Uterine smooth muscle cell (primary cell): ENCODE measurements at places on chromosomes 7 and 10. TPM values are rescaled to one million over a fixed set of nuclear protein-coding genes. Genes with fewer than 3 reads are reported as not detected.

Gene GAD2
- total RNA-seq, result not detected in 2 replicates

Gene MYL10
- total RNA-seq, result not detected in 2 replicates

Gene ZNRF2
- 5.5 and 6.9 TPM in 2 replicates for total RNA-seq

Gene FAM221A
- total RNA-seq, result 2.0 and 2.4 TPM in 2 replicates

Gene HPS6
- 40.9 and 51.7 TPM in 2 replicates for total RNA-seq

Gene RNF148
- total RNA-seq, result 0.66 and 1.1 TPM in 2 replicates

Gene FAM20C
- total RNA-seq, result 35.9 and 44.6 TPM in 2 replicates

Gene ZNF680
- 9.5 and 12.9 TPM in 2 replicates for total RNA-seq

Gene SFTPA1
- under 0.01 TPM in 1 of 2 replicates, not detected in the other for total RNA-seq

Gene FRAT1
- 2.7 and 3.0 TPM in 2 replicates for total RNA-seq

Gene OR6V1
- total RNA-seq, result not detected in 2 replicates

Gene PDCD11
- 37.2 and 49.6 TPM in 2 replicates for total RNA-seq

Gene UCMA
- total RNA-seq, result not detected in 2 replicates

Gene LRRC72
- total RNA-seq, result not detected in 2 replicates

Gene TAC1
- total RNA-seq, result 0.33 and 0.75 TPM in 2 replicates

Gene LRMDA
- 0.55 and 0.87 TPM in 2 replicates for total RNA-seq

Gene PLEKHS1
- total RNA-seq, result not detected in 2 replicates

Gene RPEL1
- under 0.01 and 0.11 TPM in 2 replicates for total RNA-seq

Gene PKD1L1
- under 0.01 TPM in 2 replicates for total RNA-seq

Gene NKX6-2
- under 0.01 TPM in 1 of 2 replicates, not detected in the other for total RNA-seq

Gene TMEM270
- not detected in 2 replicates for total RNA-seq

Gene STRIP2
- 8.7 and 14.8 TPM in 2 replicates for total RNA-seq

Gene GDF2
- total RNA-seq, result not detected in 2 replicates

Gene GSTO2
- 1.7 and 5.1 TPM in 2 replicates for total RNA-seq

Gene ZMIZ2
- total RNA-seq, result 7.2 and 9.5 TPM in 2 replicates

Gene VIPR2
- not detected in 2 replicates for total RNA-seq

Gene CC2D2B
- not detected in 2 replicates for total RNA-seq

Gene LIPA
- 72.5 and 84.5 TPM in 2 replicates for total RNA-seq

Gene TMEM139
- total RNA-seq, result under 0.01 TPM in 1 of 2 replicates, not detected in the other

Gene CCL24
- not detected in 2 replicates for total RNA-seq

Gene HABP2
- not detected in 2 replicates for total RNA-seq
